ENCODE measurements at places on chromosomes 3 and 15.

GRCh38 chr3:15271785-15272381 is 60.5 kb downstream of the SH3BP5 start:
- ATAC-seq: no peak

GRCh38 chr3:38121832-38122461 is 15.0 kb downstream of the ACAA1 start:
- ATAC-seq: no peak

DNA sequence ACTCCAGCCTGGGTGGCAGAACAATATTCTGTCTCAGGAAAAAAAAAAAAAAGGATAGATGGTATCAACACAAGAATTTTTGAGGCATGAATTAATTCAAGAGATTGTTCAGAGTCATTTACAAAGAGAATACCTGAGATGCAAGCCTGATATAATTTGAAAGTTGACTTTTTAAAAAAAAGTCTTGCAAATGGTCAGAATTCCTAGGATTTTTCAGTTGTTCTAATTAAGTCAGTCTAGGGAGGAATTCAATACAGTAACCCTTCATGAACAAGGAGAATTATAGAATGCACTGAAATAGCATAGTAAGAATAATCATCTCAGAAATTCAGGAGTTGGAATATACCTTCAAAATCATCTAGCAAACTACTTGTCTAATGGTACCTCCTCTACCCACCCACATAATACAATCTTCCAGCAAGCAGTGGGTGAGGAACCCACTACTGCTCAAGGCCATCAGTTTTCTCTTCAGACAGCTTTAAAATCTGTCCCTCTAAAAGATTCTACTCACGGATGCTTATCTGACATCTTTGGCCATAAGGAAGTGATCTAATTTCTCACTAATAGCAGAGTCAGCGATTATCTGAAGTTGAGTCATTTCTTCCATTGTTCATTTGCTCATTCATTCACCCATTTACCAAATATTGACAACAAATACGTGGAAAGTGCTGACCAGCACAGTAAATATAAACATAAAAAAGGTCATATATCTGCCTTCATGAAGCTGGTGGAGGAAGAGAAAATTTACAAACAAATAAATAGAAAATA is 159.6 kb downstream of the GREM1 start:
- ATAC-seq: peak; percentile 33

GRCh38 chr15:65147902-65148301 is 14.3 kb upstream of the PDCD7 start:
- ATAC-seq: no peak

GRCh38 chr3:46934498-46935167 is 41.9 kb downstream of the CCDC12 start:
- peak; percentile 7 for ATAC-seq

- no peak for ATAC-seq
These were observed 416.3 kb upstream of the EPHA3 start for GRCh38 chr3:88691081-88691480.

GRCh38 chr3:34225821-34226366 is 427.5 kb downstream of the PDCD6IP start:
- ATAC-seq: no peak

DNA sequence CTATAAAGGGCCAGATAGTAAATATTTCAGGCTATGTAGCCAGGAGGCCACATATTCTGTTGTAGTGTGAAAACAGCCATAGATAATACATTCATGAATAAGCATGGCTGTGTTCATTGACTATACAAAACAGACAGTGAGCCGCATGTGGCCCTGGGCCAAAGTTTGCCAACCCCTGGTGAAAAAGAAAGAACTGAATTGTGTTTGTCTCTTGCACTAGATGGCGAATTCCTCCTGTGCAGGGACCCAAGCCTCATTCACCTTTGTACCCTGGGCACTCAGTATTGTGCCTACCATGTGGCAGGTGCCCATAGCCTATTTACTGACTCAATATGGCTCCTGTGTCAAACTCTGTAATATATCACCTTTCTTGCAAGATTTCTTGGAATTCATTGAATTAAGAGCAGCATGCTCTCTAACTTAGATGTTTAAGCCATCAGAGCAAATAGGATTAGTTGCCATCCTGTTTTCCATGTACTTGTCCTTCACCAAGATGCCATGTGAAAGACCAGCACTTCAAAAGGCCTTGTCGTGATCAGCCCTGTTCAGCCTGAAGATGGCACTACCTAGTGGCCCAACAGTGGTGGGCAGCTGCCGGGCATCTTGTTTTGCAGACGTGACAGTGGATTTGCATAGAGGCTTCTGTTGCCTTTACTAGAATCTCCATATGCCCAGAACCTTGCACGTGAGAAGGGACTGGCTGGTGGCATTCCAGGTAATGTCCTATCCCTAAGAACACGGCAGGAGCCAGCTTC is 50.9 kb upstream of the CMTM7 start:
- ATAC-seq: no peak

DNA sequence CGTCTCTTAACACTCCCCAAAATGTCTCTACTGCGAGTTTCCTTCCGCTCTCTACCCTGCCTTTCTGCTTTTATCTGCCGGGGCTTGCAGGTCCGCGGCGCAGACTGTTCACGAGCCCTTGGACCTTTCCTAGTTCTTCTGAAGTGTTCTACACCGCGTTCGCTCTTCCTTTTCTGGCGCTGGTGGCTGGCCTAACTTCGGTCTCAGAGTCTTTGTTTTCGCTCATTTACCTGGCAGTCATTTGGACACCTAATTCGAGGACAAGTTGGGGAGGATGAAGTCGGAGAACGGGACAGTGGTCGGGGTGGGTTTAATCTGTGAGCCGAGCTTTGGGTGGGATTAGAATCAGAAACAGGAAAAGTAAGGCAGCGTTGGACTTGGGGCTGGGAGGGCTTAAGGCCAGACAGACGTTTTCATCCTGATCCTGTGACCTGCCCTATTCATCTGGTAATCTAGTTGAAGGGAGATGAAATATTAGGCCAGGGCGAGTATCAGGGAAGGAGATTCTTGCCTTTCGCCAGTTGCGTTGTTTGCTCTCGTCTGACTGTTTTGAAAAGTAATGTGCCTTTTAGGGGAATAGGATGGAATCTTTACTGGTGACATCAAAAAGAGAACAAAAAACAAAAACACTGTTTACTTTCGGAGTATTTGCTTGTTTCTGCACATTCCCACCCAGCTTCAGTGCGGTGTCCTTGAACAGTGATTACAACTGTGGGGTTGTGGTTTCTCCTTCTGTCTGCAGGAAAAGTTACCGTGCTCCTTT is 1.8 kb downstream of the DIPK2A start:
- ATAC-seq: no peak

- ATAC-seq: peak; percentile 50
These were observed 180.1 kb upstream of the PRICKLE2 start for GRCh38 chr3:64405211-64405835.

Measured in SK-N-SH treated with all-trans-retinoic acid at 6 μM for 48 hours (cell line).